ENCODE measurements at places on chromosomes 2 and 18.

DNA sequence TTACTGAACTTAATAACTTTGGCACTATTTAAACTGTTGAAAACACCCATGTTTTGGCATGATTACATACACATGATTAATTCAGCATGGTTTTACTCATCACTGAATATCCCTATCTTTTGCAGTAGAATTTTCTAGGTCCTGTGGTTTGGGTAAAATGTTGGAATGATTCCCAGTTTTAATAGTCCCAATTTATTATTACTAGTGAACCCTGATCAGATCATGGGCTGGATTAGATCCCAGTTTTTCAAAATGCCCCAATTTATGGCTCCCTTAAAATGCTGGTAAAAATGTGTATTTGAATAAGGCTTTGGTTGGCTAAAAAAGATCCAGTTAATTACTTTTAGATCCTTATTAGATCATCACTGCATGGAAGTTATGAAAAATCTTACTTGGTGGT lies 273.6 kb upstream of the NRP2 start:
- DNase-seq = no peak

GRCh38 chr18:70418546-70419311 lies 129.9 kb downstream of the SOCS6 start:
- DNase-seq = no peak

GRCh38 chr2:138779406-138779780 lies 797 bp downstream of the NXPH2 start:
- DNase-seq = no peak

GRCh38 chr2:117801826-117802225 lies 12.7 kb upstream of the DDX18 start:
- no peak for DNase-seq

DNA sequence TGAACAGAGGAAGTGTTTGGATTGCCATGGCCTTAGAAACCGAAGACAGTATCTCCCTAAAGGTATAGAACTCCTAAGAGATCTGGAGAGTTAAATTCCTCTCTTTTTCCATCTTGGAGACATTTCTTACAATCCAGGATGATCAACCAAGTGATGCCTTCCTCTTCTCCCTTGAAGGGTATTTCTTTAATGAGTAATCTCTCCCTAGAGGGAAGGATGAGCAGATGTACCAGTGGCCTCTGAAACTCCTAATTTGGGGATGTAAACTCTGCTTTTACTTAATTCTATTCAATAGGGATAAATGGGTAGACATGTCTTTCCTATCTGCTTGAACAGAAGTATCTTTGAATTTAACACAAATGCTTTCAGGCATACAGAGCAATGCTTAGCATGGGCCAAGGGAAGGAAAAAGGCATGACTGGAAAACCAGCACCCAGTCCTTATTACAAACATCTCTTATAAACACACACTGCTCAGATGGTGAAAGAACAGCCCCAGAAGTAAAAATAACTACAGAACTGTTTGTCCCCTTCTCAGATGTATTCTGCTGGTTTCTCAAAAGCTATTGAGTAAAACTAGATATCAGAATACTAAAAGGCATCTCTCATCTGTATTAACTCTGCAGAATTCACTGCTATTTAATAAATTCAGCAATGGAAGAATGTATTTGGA lies 4.7 kb upstream of the THNSL2 start:
- DNase-seq = no peak

DNA sequence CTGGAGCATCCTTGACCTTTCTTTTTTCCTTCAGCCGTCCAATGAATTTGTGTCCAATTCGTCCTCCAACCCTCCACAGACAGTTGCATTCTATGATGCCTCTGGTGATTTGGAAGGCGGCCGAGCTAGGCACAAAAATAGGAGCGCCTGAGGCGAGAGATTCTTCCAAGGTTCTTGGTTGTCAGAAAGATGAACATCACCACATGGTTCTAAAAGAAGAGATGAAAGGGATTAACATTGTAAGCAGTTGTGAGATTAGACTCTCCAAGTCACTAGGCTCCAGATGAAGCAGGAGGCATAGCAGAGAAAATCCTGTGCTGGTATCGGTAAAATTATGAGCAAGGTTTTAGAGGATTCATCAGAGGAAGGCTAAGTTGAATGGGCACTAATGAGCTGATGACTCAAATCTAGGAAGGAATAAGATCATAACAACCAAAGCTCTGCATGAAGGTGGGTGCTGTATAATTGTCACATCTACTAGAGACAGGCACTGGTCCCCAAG lies 75.4 kb upstream of the MAP4K3 start:
- DNase-seq = peak; percentile 11

GRCh38 chr2:229027353-229028105 lies 243.6 kb downstream of the PID1 start:
- no peak for DNase-seq

DNA sequence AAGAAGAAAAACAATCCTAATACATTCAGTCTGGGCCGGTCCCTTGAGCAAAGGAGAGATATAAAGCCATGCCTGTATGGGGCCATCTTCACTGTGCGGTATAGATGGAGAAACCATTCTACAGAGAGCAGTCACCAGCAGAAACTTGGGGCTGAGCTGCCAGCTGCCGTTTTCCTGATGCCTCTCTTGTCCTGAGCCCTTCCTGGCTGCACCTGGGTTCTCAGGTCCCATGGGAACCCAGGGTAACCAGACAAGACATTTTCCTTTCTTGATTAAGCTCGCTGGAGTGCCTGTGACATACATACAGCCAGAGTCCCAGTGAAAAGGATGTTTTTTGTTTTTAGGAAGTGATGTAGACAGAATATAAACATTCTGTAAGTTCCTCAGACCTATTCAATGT lies 5.3 kb upstream of the METTL21A start:
- no peak for DNase-seq

- no peak for DNase-seq
Observed at GRCh38 chr2:163062524-163062923, 224.0 kb upstream of the KCNH7 start.

DNA sequence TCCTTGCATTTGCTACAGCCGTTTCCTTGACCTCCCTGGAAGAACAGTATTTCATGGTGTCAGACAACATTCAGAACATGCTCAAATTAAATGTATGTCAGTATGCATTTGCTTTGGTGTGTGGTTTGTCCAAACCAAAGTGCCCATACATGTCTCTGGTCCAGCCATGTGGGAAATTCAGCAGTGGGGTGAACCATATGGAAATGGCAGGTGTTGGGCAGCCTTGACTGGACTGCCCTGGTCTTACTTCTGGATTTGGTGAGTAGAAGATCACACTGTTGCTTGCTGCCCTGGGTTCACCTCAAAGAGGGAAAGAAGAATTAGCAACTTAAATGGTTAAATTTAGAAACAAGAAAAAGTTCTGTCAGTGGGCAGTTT lies 84.5 kb downstream of the MSH2 start:
- no peak for DNase-seq

DNA sequence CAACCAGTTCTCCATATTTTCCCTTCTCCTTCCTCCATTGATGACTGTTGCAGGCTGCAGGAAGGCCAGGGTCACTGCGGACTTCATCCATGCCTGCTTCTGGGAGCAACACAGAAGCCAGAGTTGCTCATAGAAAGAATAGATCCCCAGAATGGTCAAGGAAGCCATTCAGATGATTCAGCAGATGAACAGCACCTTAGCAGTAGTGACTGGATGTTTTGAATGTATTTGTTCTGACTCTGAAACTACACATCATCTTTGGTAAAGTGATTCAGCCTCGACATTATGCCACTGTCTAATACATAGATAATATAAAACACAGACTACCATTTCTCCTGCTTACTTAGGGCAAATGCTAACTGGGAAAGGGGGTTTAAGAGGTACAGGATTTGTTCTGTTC lies 411.6 kb downstream of the RND3 start:
- DNase-seq = no peak

DNA sequence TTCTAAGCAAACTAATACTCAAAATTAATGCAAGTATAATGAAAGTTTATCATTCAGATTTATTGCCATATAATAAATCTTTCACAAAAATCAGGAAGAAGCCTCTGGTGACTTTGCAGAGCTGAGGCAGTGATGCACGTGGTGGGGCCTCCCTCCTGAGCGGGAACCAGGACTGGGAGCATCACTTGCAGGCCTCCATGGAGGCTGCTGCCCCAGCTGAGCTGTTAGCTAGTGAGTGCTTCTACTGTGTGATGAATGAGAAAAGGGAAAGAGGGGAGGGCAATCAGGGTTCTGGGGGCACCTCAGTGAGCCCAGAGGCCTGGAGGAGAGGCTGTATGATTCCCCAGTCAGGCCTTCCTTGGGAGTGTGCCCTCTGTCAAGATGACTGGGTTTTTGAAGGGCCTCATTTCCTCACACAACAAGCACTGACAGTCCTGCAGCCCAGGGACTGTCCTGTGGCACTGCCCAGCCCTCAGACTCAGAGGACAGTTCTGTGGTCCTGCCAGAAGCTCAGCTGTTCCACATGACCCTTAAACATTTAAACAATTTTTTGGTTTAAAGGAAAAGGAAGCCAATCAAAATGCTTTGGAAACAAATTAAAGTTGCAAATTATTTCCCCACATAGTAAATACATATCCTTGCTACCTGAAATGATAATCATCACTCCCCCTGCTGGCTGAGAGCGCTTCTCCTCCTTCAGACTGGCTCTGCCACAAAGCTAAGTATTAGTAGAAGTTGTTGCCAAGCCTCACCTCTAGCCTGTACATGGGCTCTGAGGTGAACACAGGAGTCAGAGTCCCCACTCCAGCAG lies 90.9 kb upstream of the SMAD7 start:
- DNase-seq = no peak

GRCh38 chr2:10522726-10523405 lies 74.7 kb upstream of the ODC1 start:
- DNase-seq = no peak

GRCh38 chr2:159926695-159927094 lies 128.7 kb upstream of the CD302 start:
- DNase-seq = no peak

- DNase-seq = no peak
Observed at GRCh38 chr18:76281565-76281964, 213.5 kb downstream of the ZNF516 start.

DNA sequence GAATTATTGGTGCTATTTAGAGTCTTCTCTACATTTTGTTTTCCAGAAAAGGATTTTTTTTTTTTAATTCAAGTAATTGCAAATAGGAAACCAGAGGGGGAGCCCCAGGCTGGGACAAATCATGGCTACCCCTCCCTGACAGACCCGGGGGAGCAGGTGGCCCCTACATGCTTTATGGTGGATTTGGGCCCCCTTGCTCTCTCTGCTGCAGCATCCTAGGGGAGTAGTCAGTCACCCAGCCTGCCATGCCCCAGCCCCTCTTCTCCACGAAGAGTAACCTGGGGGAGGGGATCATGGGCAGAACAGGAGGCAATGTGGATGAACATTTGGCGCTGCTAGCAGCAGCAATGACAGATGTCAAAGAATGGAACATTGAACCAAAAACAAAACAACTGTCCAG lies 4.6 kb downstream of the C2orf81 start:
- DNase-seq = no peak

DNA sequence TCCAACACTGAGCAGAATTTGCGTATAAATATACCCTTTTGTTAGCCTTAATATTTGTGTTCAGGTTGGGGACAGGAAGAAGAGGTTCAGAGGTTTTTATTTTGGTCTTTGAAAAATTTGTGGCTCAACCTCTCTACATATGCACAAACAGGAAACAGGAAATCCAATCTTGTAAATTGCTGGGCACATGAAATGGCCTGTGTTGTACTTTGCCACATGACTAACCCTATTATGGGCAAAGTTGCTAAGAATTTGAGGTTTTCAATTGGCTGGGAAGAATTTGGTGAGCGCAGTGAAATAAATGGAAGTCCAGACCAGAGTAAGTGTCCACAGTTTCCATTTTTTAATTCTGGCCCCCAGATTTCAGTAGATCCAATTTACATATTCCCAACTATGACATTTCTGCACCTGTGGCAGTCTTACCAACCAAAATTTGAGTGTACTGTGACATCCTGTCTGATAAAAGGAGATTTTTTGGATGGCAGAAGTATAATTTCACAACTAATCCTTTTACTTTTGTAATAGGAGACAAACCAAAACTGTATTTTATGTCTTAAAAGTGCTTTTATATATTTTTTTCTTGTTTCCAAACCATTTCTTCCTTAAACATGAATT lies 63.6 kb downstream of the COX7A2L start:
- DNase-seq = no peak

- DNase-seq = no peak
Observed at GRCh38 chr2:33298233-33298632, 178.2 kb upstream of the RASGRP3 start.

DNA sequence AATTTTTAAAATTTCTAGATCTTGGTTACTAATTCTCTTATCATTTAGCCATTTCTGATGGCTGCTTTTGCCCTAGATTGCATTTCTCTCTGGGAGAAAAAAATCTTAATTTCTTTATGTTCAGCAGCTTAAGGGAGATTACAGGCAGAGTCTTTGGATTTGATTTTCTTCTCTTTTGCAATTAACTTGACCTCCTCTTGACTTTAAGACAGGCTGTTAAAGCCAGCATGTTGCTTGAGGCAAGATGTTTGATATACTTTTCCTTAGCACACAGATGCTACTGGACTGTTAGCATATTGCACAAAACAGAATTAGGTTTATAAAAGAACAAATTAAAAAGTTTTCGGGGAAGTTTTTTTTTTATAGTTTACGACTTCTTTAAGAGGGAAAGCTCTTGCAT lies 50.0 kb downstream of the XRCC5 start:
- no peak for DNase-seq

- DNase-seq = no peak
Observed at GRCh38 chr2:9824956-9825720, 18.1 kb upstream of the TAF1B start.

DNA sequence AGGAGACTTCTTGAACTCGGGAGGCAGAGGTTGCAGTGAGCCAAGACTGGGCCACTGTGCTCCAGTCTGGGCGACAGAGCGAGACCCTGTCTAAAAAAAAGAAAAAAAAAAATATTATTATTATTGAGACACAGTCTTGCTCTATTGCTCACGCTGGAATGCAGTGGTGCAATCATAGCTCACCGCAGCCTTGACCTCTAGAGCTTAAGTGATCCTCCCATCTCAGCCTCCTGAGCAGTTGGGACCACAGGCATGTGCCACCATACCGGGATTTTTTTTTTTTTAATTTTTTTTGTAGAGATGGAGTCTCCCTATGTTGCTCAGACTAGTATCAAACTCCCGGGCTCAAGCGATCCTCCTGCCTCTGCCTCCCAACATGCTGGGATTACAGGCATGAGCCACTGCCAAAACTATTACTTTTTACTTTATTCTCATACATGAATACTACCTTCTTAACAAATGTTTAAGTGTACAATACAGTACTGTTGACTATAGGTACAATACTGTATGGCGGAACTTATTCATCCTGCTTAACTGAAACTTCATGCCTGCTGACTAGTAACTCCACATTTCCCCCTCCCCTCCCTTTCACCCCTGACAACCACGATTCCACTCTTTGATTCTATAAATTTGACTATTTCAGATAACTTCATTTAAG lies 15.5 kb downstream of the FBXO11 start:
- DNase-seq = no peak

GRCh38 chr2:215652388-215652787 lies 216.5 kb upstream of the FN1 start:
- DNase-seq = no peak

DNA sequence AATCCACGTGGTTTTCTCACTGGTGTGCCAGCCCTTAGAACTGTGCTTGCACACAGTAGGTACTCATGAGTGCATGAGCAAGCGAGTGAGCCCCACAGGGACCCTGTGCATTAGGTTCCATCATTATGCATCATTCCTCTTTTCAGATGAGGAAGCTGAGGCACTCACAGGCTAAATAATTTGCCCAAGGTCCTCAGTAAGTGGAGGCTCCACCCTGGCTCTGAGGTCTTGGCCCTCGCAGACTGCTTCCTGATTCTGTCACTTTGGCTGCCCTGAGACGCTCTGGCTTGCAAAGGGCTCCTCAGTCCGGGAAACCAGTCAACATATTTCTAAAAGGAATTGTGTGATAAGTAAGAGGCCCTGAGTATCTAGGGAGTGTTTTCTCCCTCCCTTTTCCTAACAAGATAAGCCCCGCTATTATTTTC lies 71.7 kb downstream of the IL1R2 start:
- DNase-seq = no peak

Measured in stimulated activated CD4-positive, alpha-beta T cell treated with anti-CD3 and anti-CD28 coated beads, Interleukin-1b, Interleukin-23, amount 100 ng/mL, for 48 hours (primary cell).